ENCODE measurements at places on chromosomes 5 and 9.

DNA sequence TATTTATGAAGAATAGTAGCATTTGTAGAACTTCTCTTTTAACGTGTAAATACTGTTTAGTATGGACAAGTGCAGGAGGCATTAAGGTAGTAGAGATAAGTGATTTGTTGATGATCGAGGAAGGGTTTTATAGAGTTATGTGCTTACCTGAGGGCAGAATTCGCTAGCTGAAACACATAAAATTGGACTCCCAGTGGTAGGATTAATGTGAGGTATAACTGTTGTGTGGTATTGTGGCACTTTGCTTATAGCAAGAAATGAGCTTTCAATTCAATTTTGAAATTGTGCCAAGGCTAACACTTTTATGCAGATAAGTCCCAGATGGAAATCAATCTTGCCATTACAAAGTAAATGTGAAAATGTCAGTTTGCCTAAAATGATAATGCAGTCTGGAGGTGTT, 1.2 kb downstream of the AP3S1 start:
- peak; percentile 39 for DNase-seq

GRCh38 chr5:175847503-175847902, 23.9 kb upstream of the CPLX2 start:
- DNase-seq = peak; percentile 4

DNA sequence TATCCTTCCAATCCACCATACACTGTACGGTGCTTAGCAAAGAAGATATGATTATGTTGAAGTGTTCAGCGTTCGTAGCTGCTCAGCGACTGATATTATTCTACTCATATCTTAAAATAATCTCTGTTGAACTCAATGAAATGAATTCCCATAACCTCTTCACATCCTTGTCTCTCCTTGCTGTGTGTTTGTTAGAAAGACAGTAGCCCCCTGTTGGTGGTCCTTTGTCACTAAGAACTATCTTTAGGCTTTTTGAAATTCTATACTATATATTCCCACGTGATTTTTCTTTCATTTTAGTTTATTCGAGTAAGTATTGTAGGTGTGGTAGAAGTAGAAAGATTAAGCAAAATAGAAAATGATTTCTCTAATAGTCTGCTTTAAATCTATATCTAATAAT, 762.8 kb upstream of the WWC1 start:
- no peak for DNase-seq

GRCh38 chr5:150203832-150204589, 14.1 kb downstream of the SLC6A7 start:
- peak; percentile 11 for DNase-seq

GRCh38 chr5:123882965-123883345, 371.0 kb downstream of the CSNK1G3 start:
- DNase-seq = no peak

GRCh38 chr9:96646081-96646991, 8.8 kb downstream of the PRXL2C start:
- DNase-seq = peak; percentile 20

DNA sequence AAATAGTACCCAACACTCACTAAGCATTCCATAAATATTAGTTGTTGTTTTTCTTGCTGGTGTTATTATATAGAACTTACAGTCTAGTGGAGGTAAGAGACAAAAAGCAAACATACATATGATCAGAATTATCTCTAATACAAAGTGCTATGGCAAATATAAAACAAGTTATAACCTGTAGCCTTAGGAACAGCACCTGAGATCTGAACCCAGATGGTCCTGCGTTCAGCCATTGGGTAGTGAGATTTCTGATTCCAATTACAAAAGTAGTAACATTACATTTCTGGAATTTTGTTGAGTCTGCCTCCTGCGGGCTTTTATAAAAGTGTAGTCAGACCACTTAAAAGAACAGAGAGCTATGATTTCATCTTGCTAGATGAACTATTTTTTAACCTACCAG, 242.9 kb upstream of the ZNF462 start:
- DNase-seq = no peak

Measured in hematopoietic multipotent progenitor cell treated with erythropoietin and hydrocortisone succinate and interleukin-3 and kit ligand, for 8 days (in vitro differentiated cells).